ENCODE measurements at places on chromosomes 1 and 21.

DNA sequence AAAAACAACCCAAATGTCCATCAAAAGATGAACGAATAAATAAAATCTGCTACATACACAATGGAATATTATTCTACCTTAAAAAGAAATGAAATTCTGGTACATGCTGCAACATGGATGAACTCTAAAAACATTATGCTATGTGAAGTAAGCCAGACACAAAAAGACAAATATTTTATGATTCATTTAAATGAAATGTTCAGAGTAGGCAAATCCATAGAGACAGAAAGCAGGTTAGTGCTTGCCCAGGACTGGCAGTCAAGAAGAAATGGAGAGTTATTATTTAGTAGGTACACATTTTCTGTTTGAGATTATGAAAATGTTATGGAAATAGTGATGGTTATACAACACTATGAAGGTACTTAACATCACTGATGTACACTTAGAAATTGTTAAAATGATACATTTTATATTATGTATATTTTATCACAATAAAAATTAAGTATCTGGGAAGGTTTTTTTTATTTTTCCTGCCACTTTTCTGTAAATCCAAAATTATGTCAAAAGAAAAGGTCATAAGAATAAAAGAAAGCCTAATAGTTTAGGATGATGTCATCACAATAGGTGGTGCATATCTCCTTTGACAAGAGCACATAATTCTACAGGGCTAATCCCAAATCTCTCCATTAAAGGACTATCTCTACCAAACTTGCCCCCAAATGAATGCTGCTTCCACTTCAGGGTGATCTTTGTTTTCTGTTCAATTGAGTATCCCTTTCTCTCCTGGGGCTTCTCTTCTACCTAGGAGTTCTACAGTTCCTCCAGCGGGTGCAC lies 40.2 kb upstream of the FCER1A start:
- DNase-seq, result no peak

DNA sequence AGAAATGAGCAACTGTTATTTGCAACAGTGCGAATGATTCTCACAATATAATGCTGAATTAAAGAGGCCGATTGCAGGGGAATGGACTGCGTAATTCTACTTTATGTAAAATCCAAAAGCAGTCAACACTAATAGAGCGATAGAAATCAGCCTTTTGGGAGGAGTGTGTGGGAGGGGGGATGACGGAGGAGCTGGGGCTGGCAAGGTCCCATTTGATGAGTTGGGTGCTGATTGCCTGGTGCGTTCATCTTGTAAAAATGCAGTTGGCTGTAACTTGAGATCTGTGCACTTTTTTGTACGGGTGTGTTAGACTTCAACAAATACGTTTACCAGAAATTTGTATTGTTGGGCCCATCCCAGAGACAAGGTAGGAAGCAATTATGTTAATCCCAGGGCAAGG lies 20.7 kb downstream of the TNFRSF8 start:
- DNase-seq, result no peak

DNA sequence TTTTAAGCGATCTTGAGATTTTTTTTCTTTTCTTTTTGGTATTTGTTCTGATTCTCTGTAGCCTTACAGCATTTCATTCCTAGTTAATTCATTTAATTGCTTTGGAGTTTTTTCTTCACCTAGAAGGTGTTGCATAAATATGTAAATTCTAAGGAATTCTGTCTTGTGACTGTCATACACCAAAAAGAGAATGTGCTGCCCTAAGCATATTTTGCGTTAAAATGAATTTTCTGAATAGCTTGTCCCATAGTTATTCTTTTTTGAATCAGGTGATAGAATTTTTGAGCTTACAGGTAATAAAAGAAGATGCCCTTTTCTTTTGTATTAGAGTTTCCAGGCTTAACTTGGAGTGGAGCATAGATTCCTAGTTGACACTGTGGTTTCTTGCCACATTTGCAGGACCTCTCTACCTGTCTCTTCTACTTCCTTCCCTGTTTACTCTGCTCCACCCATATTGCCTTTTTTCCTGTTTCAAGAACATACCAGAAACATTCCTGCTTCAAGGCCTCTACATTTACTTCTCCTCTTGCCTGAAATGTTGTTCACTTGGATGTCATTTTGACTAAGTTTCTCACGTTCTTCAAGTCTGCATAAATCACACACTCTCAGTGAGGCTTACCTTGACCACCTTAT lies 53.2 kb downstream of the KIF1B start:
- no peak for DNase-seq

DNA sequence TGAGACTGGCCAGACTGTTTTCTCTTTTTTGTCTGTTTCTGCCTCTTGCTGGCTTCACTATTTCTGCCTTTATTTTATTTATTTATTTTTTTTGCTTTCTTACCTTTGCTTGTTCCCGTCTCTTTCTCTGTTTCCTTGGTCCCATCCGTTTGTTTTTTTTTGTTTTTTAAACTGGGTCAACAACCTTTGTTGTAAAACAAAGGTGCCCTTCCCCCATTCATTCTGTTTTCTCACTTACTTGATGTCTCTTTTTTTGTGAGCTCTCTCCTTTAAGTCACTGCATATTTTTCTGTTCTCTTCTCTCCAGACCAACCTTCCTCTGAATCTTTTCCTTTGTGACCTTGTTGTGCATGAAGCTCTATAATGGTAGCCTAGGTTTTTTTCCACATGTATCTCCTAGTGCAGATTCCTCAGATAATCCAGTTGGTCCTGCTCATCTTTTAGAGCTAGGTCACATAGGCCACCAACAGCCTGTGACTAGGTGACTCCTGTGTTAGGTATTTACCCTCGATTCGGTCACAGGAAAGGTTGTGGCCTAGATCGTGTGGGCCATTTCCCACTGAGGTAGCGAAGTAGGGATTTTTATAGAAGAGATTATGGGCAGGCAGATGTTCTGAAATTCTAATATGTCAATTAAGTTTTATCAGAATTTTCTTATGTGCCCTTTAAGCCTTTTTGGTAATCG lies 15.9 kb downstream of the GNAI3 start:
- DNase-seq, result no peak

- DNase-seq, result no peak
Measured at GRCh38 chr1:159200769-159201168, 3.9 kb upstream of the ACKR1 start.

DNA sequence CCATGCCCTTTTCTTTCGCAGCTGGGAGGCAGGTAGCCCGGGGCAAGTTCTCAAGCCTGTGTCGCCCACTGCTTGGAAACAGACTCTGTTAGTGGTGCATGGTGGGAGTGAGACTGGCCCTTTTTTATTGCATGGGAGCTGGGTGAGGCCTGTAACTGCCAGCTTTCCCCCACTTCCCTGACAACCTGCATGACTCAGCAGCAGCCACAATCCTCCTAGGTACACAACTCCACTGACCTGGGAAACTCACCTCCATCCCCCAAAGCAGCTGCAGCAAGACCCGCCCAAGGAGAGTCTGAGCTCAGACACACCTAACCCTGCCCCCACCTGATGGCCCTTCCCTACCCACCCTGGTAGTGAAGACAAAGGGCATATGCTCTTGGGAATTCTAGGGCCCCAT lies 25.8 kb downstream of the PIGP start:
- no peak for DNase-seq

GRCh38 chr1:236273358-236273757 lies 8.4 kb downstream of the ERO1B start:
- no peak for DNase-seq

- DNase-seq, result no peak
Measured at GRCh38 chr21:20311234-20311787, 686.9 kb upstream of the NCAM2 start.

GRCh38 chr1:243254233-243254926 lies 701 bp downstream of the CEP170 start:
- DNase-seq, result no peak

DNA sequence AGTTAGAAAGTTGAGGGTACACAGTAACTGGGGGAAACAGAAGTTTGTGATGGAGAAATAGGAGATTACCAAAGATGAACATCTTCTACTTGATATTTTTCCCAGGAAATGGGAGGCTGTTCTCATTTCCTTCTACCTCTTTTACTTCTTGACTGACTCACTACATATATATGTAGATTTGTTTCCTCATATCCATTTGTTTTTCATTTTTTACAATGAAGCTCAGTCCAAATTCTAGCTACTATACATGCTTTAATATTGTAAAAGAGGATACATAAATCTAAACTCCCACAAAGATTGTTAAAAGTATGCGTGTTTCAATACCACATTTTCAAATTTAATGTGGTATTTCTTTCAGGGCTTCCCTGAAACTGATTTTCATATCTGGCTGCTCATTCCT lies 366.6 kb upstream of the NCAM2 start:
- no peak for DNase-seq

DNA sequence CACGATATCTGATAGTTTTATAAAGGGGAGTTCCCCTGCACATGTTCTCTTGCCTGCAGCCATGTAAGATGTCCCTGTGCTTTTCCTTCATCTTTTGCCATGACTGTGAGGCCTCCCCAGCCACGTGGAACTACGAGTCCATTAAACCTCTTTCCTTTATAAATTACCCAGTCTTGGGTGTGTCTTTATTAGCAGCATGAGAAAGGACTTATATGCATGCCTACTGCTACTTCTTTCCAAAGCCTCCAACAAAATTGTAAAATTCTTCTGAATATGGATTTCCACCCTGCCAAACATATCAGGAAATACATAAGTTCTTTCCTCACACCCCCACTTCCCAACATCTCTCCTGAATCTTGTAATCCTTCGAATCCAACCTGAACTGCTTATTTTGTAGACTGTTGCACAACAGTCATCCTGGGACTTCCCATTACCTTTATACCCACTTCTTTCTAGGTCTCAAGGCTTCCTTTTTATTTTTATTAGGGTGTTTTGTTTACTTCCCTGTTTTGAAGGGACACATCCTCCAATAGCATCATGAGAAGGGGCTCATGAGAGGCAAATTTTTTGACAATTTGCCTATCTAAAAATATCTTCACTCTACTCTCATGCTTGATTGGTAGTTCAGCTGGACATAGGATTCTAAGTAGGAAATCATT lies 67.5 kb upstream of the MUTYH start:
- DNase-seq, result no peak

GRCh38 chr1:95699149-95699953 lies 465.3 kb downstream of the RWDD3 start:
- no peak for DNase-seq

GRCh38 chr1:184222652-184223052 lies 164.2 kb upstream of the C1orf21 start:
- no peak for DNase-seq

- no peak for DNase-seq
Measured at GRCh38 chr1:229284887-229285286, 14.0 kb downstream of the RAB4A start.

GRCh38 chr1:231200388-231201031 lies 38.7 kb downstream of the TRIM67 start:
- no peak for DNase-seq

DNA sequence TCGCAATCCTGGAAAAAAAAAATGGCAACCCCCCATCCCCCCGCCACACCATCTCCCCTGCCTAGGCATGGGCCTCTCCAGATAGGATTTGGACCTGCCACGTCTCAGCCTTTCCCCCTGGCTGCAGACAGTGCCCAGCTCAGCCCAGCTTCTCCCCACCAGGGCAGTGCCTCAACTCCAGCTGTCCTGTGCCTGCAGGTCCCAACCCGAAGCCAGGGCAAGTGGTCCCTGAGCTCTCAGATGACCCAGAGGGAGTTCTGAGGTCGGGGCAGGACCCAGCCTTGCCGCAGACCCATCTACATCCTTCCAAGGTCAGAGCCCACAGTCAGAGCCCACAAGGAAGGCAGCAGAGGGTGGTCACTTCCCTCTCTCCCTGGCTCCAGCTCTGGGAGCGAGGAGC lies 86.7 kb upstream of the POU3F1 start:
- no peak for DNase-seq

DNA sequence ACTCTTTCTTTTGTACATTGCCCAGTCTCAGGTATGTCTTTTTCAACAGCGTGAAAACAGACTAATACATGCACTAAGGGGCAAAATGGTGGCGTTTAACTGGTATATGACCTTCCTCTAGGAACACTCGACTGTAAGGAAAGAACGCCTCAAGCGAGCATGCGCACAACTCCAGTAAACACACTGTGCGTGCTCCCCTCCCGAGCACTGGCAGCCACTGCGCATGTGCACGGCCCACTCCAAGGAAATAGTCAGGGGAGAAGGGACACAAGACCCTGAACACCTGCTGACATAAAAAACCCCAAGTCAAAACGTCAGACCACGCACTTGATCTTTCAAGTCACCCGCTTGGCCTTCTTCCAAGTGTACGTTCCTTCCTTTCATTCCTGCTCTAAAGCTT lies 173.5 kb downstream of the NPHP4 start:
- no peak for DNase-seq
